Skeletal muscle tissue (tissue), 5 donors: ENCODE measurements at places on chromosomes 1 and 21. TPM values are rescaled to one million over a fixed set of nuclear protein-coding genes. Genes with fewer than 3 reads are reported as not detected.

The PCAT6 gene
- not detected for total RNA-seq

The GPR37L1 gene
- total RNA-seq = under 0.01 TPM

The RIMKLA gene
- total RNA-seq = 0.52 TPM

The AUNIP gene
- total RNA-seq = 1.6 TPM

The KLHDC8A gene
- 0.52 TPM for total RNA-seq

The TNFRSF25 gene
- total RNA-seq = 3.7 TPM

The GBP4 gene
- 3.7 TPM for total RNA-seq

The C1orf146 gene
- total RNA-seq = not detected

The LGR6 gene
- total RNA-seq = 0.52 TPM

The CNTN2 gene
- total RNA-seq = 2.6 TPM

The DIO1 gene
- total RNA-seq = not detected

The RGSL1 gene
- not detected for total RNA-seq

The EFNA1 gene
- total RNA-seq = 13.0 TPM

The KCNK1 gene
- total RNA-seq = 1.6 TPM
